ENCODE measurements at places on chromosomes 7 and 10. TPM values are rescaled to one million over a fixed set of nuclear protein-coding genes. Genes with fewer than 3 reads are reported as not detected.
A peak's percentile ranks its signal among the peaks of the same experiment; 100 is the strongest.

The GPR37 gene
- 10.7 TPM for total RNA-seq

The FGFR2 gene
- total RNA-seq: 28.7 TPM

The FAM53B gene
- total RNA-seq: 35.2 TPM

The EPHB6 gene
- 11.7 TPM for total RNA-seq

The NAT16 gene
- 2.1 TPM for total RNA-seq

The CALCR gene
- total RNA-seq: 0.45 TPM

The ENTPD1 gene
- total RNA-seq: 12.2 TPM

The SEC31B gene
- total RNA-seq: 10.8 TPM

The HIPK2 gene
- 33.3 TPM for total RNA-seq

The PMS2 gene
- 26.1 TPM for total RNA-seq

The ARHGEF35 gene
- total RNA-seq: 1.2 TPM

GRCh38 chr10:59718257-59718656 is 8.6 kb upstream of the SLC16A9 start:
- no peak for DNase-seq

DNA sequence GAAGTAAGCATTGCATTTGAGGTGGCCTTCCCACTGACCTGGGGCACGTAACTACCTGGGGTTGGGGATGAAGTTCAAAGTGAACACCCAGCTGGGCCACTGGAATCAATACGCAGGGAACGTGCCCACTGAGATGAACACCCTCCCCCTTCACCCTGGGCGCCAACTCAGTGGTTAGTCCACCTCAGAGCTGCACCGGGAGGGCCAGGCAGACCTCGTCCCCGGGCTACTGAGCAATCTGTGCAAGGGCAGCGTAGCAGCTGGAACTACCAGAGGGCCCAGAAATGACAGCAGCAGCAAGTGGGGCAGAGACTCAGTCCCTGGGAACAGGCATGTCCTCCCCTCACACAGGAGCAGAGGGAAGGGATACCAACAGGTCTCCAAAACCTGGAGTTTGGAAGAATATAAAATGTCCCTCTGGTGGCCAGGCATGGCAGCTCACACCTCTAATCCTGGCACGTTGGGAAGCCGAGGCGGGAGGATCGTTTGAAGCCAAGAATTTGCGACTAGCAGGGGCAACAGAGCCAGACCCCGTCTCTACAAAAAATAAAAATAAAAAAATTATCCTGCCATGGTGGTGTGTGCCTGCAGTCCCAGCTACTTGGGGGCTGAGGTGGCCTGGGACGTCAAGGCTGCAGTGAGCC is 143.9 kb downstream of the SH3PXD2A start:
- no peak for DNase-seq

GRCh38 chr7:159239028-159239427 is 94.4 kb upstream of the VIPR2 start:
- no peak for DNase-seq

GRCh38 chr7:155489862-155490696 is 32.1 kb downstream of the EN2 start:
- DNase-seq: peak; percentile 67

- DNase-seq: no peak
Measured at GRCh38 chr10:30436191-30436611, 2.2 kb downstream of the MAP3K8 start.

DNA sequence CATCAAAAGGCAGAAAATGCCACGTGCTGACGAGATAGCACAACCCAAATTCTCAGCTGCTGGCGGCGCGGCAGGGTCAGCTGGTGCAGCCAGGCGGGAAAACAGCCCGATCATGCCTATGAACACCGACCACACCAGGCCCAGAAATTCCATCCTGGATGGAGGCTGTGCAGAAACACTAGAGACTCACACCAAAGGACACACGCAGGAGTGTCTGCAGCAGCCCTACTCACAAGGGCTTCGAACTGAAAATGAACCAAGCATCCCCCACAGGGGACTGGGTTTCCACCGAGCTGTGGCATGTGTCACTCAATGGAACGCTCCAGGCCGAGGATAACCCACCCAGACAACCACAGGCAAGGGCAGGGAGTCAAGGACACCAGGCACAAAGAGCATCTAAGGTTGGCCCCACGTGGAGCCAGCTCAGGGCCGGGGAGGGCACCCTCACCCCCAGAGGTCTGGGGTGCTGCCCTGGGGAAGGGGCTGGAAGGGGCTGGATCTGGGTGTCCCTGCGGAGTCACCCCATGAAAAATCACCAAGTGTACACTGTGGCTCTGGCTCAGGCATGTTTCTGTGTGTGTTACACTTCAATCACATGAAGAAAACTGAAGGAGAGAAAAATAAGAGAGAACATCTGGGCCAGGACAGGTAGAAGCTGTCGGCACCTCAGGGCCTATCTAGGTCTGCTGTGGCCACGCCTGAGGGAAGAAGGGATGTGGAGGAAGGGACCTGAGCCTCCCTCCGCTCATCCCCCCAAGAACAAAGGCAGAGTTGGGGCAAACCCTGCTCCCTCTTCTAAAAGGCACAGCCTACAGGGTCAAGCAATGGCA is 33.0 kb downstream of the RASGEF1A start:
- DNase-seq: no peak

DNA sequence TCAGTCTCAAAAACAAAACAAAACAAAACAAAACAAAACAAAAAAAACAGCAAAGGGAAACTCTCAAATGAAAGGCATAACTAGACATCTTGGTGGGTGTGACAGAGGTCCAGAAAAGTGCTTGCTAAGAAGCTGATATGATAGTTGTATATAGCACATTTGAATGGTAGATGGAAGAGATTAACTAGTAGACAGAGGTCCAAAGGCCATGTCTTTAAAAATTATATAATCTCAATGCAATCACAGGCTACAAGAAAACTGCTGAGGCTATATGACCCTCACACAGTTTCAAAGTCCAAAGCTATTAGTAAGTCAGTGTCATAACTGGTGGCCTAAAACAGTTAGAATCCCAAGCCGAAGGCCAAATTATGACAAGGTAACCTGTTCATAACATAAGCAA is 15.6 kb upstream of the CUBN start:
- no peak for DNase-seq

GRCh38 chr7:132424821-132425724 is 151.2 kb downstream of the PLXNA4 start:
- DNase-seq: no peak

- peak; percentile 43 for DNase-seq
Measured at GRCh38 chr7:148982654-148983199, 45.6 kb downstream of the PDIA4 start.

DNA sequence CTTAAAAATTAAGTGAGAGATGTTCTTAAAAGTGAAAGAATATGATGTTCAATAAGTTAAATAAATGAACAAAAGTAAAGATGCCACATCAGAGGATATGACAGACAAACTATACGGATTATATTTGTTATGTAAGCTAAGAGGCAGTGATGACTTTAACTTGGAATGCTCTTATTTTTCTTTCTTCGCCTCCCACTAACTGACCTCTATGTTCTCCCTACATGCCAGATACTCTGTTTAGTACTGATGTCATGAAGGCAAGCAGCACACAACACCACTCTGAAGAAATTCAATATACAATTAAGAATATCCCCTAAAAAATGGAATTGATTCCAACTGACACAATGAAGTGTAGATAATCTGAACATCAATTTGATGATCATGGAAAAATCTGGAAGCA is 223.4 kb downstream of the DOCK4 start:
- no peak for DNase-seq

GRCh38 chr7:51455948-51456347 is 139.3 kb upstream of the COBL start:
- DNase-seq: no peak

- DNase-seq: no peak
Measured at GRCh38 chr7:17099083-17099973, 199.1 kb upstream of the AHR start.

- no peak for DNase-seq
Measured at GRCh38 chr7:108456845-108457540, 757 bp upstream of the NRCAM start.

- DNase-seq: no peak
Measured at GRCh38 chr7:97480772-97481390, 251.0 kb upstream of the TAC1 start.

DNA sequence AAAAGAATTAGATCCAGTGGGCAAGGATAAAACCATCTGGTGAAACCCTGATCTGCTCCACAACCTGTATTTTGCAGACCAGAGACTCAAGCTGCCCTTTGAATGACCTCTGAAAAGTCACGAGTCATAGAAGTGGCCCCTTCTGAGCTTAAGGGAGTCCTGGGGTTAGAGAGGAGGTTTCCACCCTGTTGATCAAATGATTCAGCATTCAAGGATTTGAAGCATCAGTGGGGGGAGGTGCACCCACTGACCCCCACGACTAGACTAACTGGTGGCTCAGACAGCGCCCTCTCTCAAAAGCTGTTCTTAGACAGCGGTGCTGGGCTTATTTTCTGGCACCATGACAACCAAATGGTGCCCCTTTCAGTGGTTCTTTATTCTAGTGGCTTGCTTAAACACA is 44.3 kb downstream of the PLCE1 start:
- no peak for DNase-seq

- no peak for DNase-seq
Measured at GRCh38 chr10:124763267-124763666, 19.1 kb upstream of the FAM53B start.

DNA sequence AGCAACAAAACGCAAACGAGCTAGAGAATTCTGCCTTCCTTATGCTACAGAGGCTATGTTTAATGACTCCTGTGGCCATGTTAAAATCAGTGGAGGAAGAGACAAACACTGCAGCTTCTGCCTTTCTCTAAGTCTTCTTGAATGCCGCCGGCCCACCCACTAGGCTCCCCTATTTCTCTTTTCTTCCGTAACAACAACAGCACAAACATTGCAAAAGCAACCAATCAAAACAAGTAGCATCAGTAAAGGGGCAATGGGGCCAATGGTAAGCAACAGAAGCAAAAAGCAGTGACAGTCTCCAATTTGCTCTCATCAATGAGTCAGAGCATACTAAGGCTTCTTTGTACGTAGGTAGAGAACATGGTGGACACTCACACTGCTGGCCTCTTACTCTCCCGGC is 26.8 kb downstream of the DNAJC1 start:
- no peak for DNase-seq

DNA sequence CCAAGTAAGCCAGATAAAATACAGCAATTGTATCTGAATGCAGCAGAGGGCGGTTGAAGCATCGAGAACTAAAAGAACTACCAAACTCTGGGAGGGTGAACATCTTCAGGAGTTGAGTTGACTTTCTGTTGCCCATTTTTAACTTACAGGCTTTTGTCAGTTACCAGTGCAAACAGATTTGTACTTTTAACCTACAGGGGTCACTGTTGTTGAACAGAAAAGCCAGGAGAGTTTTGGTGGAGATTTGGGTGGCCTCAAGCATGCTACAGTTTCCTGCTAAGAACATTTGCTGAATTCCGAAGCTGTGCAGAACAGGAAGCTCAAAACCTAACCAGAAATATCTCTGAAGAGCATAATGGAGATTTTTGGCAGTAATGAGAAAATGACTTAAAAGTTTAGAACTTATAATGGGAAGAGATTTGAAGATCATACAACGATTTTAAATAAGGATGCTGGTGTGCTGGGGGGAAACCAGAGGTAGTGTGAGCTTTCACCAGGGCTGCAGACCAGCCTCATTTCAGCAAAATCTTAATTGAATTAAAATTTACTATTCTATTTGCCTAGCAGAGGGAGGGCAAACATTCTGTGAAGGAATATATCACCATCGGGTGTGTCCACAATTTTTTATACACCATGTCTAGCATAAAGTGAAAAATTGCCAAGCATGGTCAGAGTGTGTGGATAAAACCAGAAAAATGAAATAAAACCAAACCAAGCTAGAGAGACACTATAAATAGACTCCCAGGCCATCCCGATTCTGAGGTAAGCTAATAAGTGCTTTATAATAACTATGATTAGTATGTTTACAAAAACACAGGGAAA is 208.6 kb upstream of the CCDC6 start:
- peak; percentile 17 for DNase-seq

- DNase-seq: no peak
Measured at GRCh38 chr7:97460433-97460832, 271.5 kb upstream of the TAC1 start.

DNA sequence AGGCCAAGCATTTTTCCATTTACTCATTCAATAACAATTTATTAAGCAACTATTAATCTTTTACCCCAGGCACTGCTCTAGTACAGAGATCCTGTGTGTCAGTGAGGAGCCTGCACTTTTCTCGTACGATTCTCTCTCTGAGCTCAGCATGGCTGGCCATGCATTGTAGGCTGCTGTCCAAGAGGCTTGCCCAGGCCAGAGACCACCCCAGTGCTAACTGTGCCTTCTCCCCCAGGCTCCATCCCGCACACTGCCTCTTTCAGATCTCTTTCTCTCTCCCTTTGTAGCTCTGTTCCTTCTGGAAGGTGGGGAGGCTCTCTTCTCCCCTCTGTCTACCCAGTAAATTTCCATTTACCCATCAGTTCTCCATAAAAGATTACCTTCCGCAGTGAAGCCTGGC is 101.0 kb upstream of the IKZF1 start:
- DNase-seq: no peak

Measured in cerebellum (tissue), 4 donors.